ENCODE measurements at places on chromosomes 5 and 9. TPM values are rescaled to one million over a fixed set of nuclear protein-coding genes. Genes with fewer than 3 reads are reported as not detected.

- no peak overlapping the region for H3K4me3 ChIP-seq
- no peaks in the 10 kb centered on the region for H3K27me3 ChIP-seq
- no peaks in the 10 kb centered on the region for H3K4me1 ChIP-seq
- no peak overlapping the region for H3K27ac ChIP-seq
- no peak for DNase-seq
Observed at GRCh38 chr5:130096483-130096882, 192.2 kb downstream of the CHSY3 start.

GRCh38 chr9:130981002-130981755, 27.8 kb upstream of the LAMC3 start:
- DNase-seq, result no peak
- H3K36me3 ChIP-seq, result no peaks in the 10 kb centered on the region
- no peaks in the 10 kb centered on the region for H3K27me3 ChIP-seq
- no peak overlapping the region for H3K4me3 ChIP-seq

- peaks cover 19% of the 10 kb centered on the region for H3K4me1 ChIP-seq
- no peaks in the 10 kb centered on the region for H3K27me3 ChIP-seq
- peaks cover 22% of the 10 kb centered on the region for H3K36me3 ChIP-seq
- no peak overlapping the region for H3K4me3 ChIP-seq
- H3K27ac ChIP-seq, result no peak overlapping the region
Observed at GRCh38 chr5:65769539-65769938, 47.5 kb downstream of the NLN start.

GRCh38 chr5:135328128-135328687, 70.8 kb downstream of the MACROH2A1 start:
- peaks cover 28% of the 10 kb centered on the region for H3K4me1 ChIP-seq
- no peak for DNase-seq
- no peak overlapping the region for H3K4me3 ChIP-seq
- H3K36me3 ChIP-seq, result peaks cover 18% of the 10 kb centered on the region

GRCh38 chr5:10461904-10462555, 20.4 kb downstream of the ROPN1L start:
- H3K27ac ChIP-seq, result no peak overlapping the region
- H3K4me1 ChIP-seq, result peaks cover 4% of the 10 kb centered on the region
- H3K36me3 ChIP-seq, result no peaks in the 10 kb centered on the region
- H3K4me3 ChIP-seq, result no peak overlapping the region
- no peak for DNase-seq
- H3K27me3 ChIP-seq, result peaks cover 7% of the 10 kb centered on the region

Gene IFNB1
- not detected for total RNA-seq

Gene PCDHGA8
- total RNA-seq, result 0.09 TPM

Gene SOX30
- total RNA-seq, result not detected

Gene RASA1
- 21.2 TPM for total RNA-seq

Gene ITK
- total RNA-seq, result 237 TPM

Gene UIMC1
- 65.2 TPM for total RNA-seq

Gene SHISAL2B
- total RNA-seq, result not detected
